ENCODE measurements at places on chromosomes 6 and 20.

DNA sequence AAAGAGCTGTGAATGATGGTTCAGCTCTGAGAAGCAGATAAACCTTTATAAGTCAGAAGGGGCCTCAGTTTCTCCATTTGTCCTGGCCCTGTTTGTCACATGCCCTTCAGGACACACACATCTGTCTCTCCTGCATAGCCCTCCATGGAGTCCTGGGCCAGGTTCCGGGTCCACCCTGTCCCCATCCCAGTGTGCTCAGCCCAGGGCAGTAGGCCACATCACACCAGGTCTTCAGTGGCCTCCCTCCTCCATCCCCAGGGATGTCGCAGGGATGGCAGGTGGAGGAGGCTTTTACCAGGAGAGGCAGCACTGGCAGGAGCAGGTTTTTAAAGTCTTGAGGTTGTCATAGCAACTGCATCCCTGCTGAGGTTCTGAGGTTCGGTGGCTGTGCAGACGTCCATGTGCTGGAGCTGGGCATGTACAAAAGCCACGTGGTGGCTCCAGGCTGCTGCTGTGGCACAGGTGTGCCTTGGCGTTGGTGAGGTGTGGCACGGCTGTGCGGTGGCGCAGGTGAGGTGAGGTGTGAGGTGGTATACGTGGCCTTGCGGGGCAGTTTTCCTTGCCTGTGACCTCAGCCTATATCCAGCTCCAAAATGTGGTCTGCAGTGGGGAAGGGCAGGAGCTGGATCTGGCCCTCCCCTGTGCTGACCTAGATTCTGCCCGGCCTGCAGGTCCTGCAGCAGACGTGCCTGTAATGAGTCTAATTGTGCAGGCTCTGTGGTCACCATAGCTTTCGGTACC is 8.0 kb upstream of the NPBWR2 start:
- DNase-seq, result no peak

GRCh38 chr20:2658414-2659354 is 5.3 kb downstream of the IDH3B start:
- DNase-seq, result peak; percentile 43

DNA sequence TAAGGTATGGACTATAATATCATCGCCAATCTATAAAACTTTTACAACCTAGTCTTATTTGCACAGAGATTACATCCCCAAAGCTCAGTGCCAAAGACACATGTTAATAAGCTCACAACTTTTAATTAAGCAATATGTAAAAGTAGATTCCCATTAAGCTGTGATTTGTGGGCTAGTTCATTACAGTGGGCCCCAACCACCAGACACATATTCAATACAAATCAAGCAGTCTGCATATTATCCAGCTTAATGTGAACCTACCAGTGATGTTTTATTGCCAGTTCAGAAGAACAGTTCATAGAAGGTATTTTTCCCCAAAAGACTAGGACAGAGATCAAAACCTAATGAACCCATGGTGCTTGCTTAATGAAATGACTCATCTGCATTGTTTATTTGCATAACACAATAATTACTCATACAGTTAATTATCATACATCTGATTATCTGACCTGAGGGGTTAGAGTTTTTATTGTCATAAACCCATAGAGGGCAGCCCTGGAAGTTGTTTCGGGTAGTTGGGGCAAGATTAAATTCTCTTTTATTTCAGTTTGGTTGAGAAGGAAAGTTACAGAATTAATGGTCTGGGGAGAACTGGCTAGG is 831.0 kb downstream of the TFAP2A start:
- no peak for DNase-seq

- no peak for DNase-seq
Measured at GRCh38 chr20:45378191-45378590, at the start of gene TP53TG5. Gene TP53TG5 (minus strand): TSS chr20:45378325. CDS start chr20:45378236, 89 bp downstream.

- DNase-seq, result no peak
Measured at GRCh38 chr20:50088022-50088421, 24.9 kb downstream of the UBE2V1 start.

GRCh38 chr6:80211286-80211685 is 104.8 kb downstream of the BCKDHB start:
- DNase-seq, result peak; percentile 2

GRCh38 chr6:52524918-52525317 is 51.9 kb downstream of the TRAM2 start:
- no peak for DNase-seq
